ENCODE measurements at places on chromosomes 13 and 19.
A peak's percentile ranks its signal among the peaks of the same experiment; 100 is the strongest.

DNA sequence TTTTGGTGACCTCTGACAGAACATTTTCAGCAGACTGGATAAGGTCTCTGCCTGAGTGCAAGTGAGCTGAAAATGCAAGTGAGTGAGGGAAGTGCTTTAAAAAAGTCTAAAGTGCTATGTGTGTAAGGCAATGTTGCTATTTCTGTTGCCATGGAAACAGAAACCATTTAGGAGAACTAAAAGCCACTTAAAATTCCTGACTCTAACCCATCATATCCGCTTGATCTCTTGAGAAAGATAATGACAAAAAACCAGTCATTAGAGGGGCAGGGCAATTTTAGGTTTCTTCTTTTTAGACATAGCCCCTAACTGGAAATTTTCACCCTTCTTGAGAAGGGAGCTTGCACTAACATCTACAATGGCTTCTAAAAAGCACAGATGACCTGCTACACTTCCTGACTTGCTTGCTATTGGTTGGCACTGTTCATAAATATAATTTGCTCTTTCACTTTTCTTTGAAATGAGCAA lies at the start of gene CYSLTR2:
Gene CYSLTR2, plus strand, starts transcription at position 458 of the 468 bp plus-strand sequence. CDS start 52,889 bp downstream, outside the sequence.
- no peak for DNase-seq
- no peaks in the 10 kb centered on the region for H3K4me1 ChIP-seq
- peak within 1 kb of the TSS; percentile 41 for H3K4me3 ChIP-seq
- H3K27ac ChIP-seq: no peak within 1 kb of the TSS

DNA sequence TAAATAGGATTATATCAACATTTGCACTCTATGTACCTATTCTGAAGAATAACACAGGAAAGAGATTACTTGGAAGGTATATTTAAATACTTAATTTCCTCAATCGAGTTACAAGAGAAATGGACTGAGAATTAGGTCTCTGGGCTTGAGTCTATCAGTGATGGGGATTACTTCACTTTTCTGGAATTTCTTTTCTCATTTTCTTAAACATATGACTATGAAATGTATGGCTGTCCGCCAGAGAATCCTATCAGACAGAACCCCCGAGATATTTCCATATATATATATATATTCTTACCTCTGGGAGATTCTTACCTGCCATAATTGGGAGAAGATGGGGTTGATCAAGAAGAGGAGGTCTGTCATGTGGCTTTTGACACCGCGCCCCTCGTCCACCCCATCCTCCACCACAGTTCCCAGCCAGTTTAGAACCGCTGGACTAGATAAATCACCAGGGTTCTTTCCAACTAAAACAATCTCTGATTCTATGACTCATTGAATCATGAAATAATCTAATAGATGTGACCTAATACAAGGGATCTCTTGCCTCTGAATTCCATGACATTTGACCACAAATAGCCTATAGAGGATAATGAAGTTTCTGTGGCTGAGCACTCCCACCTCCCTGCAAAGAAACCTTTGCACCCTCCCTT lies 231.3 kb downstream of the TBC1D4 start:
- H3K4me3 ChIP-seq: no peak overlapping the region
- H3K4me1 ChIP-seq: no peaks in the 10 kb centered on the region
- DNase-seq: no peak
- no peak overlapping the region for H3K27ac ChIP-seq

GRCh38 chr13:46297361-46297811 lies 85.7 kb downstream of the LRRC63 start:
- H3K36me3 ChIP-seq: no peaks in the 10 kb centered on the region
- peaks cover 11% of the 10 kb centered on the region for H3K4me1 ChIP-seq
- no peaks in the 10 kb centered on the region for H3K27me3 ChIP-seq
- DNase-seq: no peak
- H3K4me3 ChIP-seq: no peak overlapping the region

DNA sequence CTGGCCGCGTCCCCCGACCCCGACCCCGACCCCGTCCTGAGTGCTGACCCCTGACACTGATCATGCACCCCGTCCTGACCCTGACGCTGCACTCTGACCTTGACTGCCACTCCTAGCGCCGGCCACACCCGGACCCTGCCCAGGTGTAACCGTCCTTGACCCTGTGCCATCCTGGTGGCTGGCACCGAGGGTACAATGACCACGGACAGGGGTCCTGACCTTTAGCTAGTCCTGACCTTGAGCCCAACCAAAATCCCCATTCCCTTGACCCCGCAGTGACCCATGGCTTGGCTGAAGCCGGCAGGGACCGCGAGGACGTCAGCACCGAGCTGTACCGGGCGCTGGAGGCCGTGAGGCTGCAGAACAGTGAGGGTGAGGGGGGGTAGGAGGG lies 25.9 kb downstream of the CLEC4M start:
- DNase-seq: no peak
- no peak overlapping the region for H3K27ac ChIP-seq
- peaks cover 7% of the 10 kb centered on the region for H3K4me1 ChIP-seq
- H3K4me3 ChIP-seq: no peak overlapping the region
- H3K27me3 ChIP-seq: peaks cover 9% of the 10 kb centered on the region
- H3K36me3 ChIP-seq: no peaks in the 10 kb centered on the region

- no peak overlapping the region for H3K27ac ChIP-seq
- H3K27me3 ChIP-seq: no peaks in the 10 kb centered on the region
- no peak overlapping the region for H3K4me3 ChIP-seq
- no peak for DNase-seq
- no peaks in the 10 kb centered on the region for H3K4me1 ChIP-seq
These were observed 48.6 kb downstream of the CHST8 start for GRCh38 chr19:33670398-33670797.

GRCh38 chr13:34161931-34162543 lies 344.1 kb downstream of the RFC3 start:
- no peak for DNase-seq
- H3K27me3 ChIP-seq: no peaks in the 10 kb centered on the region
- H3K4me1 ChIP-seq: peaks cover 21% of the 10 kb centered on the region
- no peaks in the 10 kb centered on the region for H3K36me3 ChIP-seq
- no peak overlapping the region for H3K4me3 ChIP-seq
- H3K27ac ChIP-seq: peak overlapping the region; percentile 75

DNA sequence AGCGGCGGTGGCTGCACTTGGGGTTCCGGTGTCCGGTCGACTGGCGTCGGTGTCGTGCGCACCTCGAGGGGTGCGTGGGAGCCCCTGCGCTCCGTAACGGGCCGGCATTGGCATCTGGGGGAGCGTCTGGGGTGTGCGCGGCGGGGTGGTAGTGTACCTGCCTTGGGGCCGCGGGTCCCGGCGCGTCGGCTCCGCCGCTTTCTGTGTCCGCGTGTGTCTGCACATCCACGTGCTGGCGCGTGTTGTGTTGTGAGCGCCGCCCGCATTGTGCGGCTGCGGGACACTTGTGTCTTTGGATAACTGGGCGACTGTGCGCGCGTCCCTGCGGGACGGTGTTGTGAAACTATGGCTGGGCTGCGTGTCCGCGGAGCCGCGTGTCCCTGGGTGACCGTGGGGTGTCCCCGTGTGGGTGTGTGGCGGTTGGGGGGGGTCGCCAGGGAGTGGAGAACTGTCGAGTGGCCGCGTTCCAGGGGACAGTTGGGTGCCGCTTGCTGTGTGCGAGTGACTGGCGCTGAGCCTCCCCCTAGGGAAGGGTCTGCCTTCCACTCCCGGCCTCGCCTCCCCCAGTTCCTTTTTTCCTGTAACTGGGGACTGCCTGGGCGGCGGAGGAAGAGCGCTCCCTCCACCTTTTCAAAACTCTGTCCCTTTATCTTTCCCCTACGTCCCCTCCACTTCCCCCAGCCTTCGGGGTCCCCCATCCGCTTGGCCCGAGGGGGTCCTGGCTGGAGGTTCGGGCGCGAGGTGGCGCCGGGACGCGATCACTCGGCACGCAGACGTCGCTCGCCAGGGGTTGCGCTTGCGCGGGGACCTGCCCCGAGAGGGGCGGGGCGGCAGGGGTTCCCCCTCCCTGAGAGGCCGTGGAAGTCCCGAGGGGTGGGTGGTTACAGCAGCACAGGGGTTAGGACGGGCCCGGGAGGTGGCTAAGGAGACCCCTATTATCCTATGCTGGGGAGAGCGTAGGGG lies 5.7 kb upstream of the NFIC start:
- H3K4me3 ChIP-seq: peak overlapping the region; percentile 93
- H3K27ac ChIP-seq: peak overlapping the region; percentile 98
- peaks cover 35% of the 10 kb centered on the region for H3K4me1 ChIP-seq

GRCh38 chr13:39259371-39260140 lies 221.3 kb downstream of the NHLRC3 start:
- H3K27me3 ChIP-seq: no peaks in the 10 kb centered on the region
- no peak for DNase-seq
- no peak overlapping the region for H3K4me3 ChIP-seq
- no peaks in the 10 kb centered on the region for H3K4me1 ChIP-seq

GRCh38 chr19:35311901-35312665 lies 16.9 kb upstream of the CD22 start:
- H3K4me1 ChIP-seq: no peaks in the 10 kb centered on the region
- H3K27me3 ChIP-seq: no peaks in the 10 kb centered on the region
- no peak overlapping the region for H3K27ac ChIP-seq
- H3K4me3 ChIP-seq: no peak overlapping the region

DNA sequence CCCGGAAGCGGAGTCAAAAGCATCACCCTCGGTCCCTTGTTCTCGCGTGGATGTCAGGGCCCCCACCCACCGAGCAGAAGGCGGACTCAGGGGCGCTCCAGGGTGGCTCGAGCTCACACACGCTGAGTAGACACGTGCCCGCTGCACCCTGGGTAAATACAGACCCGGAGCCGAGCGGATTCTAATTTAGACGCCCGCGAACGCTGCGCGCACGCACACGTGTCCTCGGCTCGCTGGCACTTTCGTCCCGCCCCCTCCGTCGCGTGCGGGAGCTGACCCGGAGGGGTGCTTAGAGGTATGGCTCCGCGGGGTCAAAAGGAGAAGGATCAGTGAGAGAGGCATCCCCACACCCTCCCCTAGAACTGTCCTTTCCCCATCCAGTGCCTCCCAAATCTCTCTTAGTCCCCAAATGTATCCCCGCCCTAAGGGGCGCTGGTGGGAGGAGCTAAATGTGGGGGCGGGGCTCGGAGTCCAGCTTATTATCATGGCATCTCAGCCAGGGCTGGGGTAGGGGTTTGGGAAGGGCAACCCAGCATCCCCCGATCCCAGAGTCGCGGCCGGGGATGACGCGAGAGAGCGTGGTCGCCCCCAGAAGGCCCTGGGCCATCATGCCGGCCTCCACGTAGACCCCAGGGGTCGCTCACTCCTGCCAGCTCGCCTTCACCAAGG lies 451 bp upstream of the ICAM5 start:
- H3K4me3 ChIP-seq: peak overlapping the region; percentile 33
- H3K27me3 ChIP-seq: peaks cover 77% of the 10 kb centered on the region
- no peak for DNase-seq
- H3K36me3 ChIP-seq: peaks cover 17% of the 10 kb centered on the region

DNA sequence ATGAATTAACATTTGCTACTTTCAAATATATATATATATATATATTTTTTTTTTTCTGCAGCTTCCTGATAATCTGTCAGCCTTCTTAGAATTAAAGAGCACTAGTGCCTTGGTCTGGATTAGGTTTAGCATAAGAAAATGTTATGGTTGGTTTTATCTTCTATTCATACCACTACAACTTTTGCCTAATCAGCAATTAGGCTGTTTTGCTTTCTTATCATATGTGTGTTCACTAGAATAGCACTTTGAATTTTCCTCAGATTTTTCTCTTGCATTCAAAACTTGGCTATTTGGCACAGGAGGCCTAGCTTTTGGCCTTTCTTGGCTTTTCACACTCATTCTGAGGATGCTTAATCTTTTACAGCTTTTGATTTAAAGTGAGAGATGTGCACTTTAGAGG lies 1468.1 kb downstream of the PCDH9 start:
- H3K4me3 ChIP-seq: no peak overlapping the region
- no peaks in the 10 kb centered on the region for H3K4me1 ChIP-seq
- H3K27me3 ChIP-seq: no peaks in the 10 kb centered on the region
- H3K36me3 ChIP-seq: no peaks in the 10 kb centered on the region

DNA sequence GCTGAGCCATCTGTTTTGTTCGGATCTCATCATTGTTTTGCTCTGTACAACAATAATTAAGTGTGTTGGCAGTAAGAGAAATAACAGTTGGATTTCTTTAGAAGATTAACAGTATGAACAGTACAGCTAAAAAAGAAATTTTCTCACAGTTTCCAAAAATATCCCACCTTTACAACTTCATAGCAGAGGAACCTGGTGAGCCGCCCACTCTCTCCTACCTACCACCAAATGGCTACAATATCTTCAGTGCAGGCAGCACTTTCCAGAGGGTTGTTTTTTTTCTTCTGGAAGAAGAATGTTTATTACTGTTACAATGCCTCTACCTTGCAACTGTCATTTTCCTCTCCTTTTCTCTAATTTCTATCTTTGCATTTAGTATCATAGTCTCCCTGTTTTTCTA lies 1577.5 kb upstream of the PRR20A start:
- H3K27ac ChIP-seq: no peak overlapping the region
- H3K4me3 ChIP-seq: no peak overlapping the region
- no peak for DNase-seq
- H3K4me1 ChIP-seq: no peaks in the 10 kb centered on the region

- DNase-seq: no peak
- H3K36me3 ChIP-seq: no peaks in the 10 kb centered on the region
- no peak overlapping the region for H3K27ac ChIP-seq
- H3K27me3 ChIP-seq: peaks cover 80% of the 10 kb centered on the region
- H3K4me3 ChIP-seq: peak overlapping the region; percentile 13
These were observed 829 bp downstream of the KCNC3 start for GRCh38 chr19:50328224-50328872.

GRCh38 chr19:48394331-48395169 lies 1.1 kb downstream of the GRIN2D start:
- H3K4me1 ChIP-seq: peaks cover 29% of the 10 kb centered on the region
- peaks cover 1% of the 10 kb centered on the region for H3K36me3 ChIP-seq
- no peak overlapping the region for H3K27ac ChIP-seq
- H3K4me3 ChIP-seq: peak overlapping the region; percentile 32
- H3K27me3 ChIP-seq: peaks cover 68% of the 10 kb centered on the region

GRCh38 chr19:15115762-15116615 lies 8.8 kb downstream of the SYDE1 start:
- H3K27ac ChIP-seq: peak overlapping the region; percentile 55
- no peaks in the 10 kb centered on the region for H3K4me1 ChIP-seq
- DNase-seq: no peak
- H3K27me3 ChIP-seq: no peaks in the 10 kb centered on the region
- H3K36me3 ChIP-seq: peaks cover 100% of the 10 kb centered on the region
- H3K4me3 ChIP-seq: no peak overlapping the region

Data from esophagus squamous epithelium (tissue), 5 donors.